Osteoblast (primary cell): ENCODE measurements at places on chromosomes 7 and 10.

- no peak overlapping the region for H3K4me3 ChIP-seq
- H3K36me3 ChIP-seq = no peaks in the 10 kb centered on the region
- no peak for DNase-seq
- H3K27ac ChIP-seq = peak overlapping the region; percentile 15
These were observed 1.3 kb upstream of the CHST3 start for GRCh38 chr10:71962901-71963300.

GRCh38 chr7:28266402-28266801 lies 85.8 kb upstream of the JAZF1 start:
- peaks cover 26% of the 10 kb centered on the region for H3K27me3 ChIP-seq
- H3K27ac ChIP-seq = no peak overlapping the region
- H3K36me3 ChIP-seq = no peaks in the 10 kb centered on the region
- H3K4me3 ChIP-seq = no peak overlapping the region
- no peaks in the 10 kb centered on the region for H3K4me1 ChIP-seq

DNA sequence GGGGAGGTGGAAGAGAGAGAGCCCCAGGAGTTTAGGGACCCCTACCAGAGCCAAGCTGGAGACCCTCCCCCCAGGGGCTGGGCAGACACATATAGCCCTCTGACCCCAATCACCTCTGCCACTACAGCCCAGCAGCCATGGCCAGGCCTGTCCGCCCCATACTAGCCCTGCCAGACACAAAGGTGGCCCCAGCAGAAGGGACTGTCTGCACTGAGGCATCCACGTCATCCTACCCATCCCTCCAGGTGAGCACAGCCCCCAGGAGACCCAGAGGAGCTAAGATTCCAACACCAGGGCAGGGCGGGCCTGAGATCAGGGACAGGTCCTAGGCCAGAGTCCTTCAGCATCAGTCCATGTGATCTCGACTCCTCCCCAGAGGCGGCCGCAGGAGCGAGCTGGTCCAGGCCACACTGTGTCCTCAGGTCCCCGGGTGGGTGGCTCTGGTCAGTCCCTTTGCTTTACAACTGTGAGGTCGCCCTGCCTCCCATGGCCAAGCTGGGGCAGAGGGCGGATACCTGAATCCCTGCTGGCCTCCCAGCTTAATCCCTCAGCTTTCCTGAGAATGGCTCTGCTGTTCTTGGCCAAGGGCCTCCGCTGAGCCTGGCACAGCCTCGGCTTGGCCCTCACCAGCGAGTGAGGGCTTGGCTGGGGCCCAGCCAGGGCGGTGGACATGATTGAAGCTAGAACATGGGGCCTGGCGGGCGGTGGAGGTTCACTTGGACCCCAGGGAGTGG lies 14.3 kb upstream of the ELN start:
- H3K4me3 ChIP-seq = no peak overlapping the region
- H3K36me3 ChIP-seq = no peaks in the 10 kb centered on the region
- H3K27me3 ChIP-seq = no peaks in the 10 kb centered on the region
- peak; percentile 68 for DNase-seq
- H3K27ac ChIP-seq = no peak overlapping the region
- H3K4me1 ChIP-seq = peaks cover 15% of the 10 kb centered on the region

- H3K4me3 ChIP-seq = no peak overlapping the region
- no peak for DNase-seq
- H3K27ac ChIP-seq = no peak overlapping the region
These were observed 127.7 kb downstream of the TEX36 start for GRCh38 chr10:125555267-125555666.

DNA sequence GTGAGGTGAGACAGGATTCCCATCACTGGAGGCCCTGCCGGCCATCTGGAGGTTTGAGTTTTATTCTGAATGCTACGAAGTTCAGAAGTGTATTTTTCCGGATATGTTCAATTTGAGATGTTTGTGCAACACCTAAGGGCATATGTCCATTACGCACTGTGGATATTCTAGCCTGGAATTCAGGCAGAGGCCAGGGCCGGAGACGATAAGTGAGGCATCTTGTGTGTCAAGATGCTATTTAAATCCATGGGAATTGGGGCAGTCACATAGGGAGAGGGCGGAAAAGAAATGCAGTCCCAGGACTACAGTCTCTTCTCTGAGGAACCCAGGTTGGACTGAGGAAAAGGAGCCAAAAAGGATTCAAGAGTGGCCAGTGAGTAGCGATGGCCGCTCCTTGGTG lies 1.9 kb upstream of the SUV39H2 start:
- DNase-seq = no peak
- no peak overlapping the region for H3K27ac ChIP-seq
- H3K36me3 ChIP-seq = no peaks in the 10 kb centered on the region
- H3K4me1 ChIP-seq = peaks cover 27% of the 10 kb centered on the region
- peak overlapping the region; percentile 93 for H3K4me3 ChIP-seq
- H3K27me3 ChIP-seq = no peaks in the 10 kb centered on the region

GRCh38 chr10:18649364-18649959 lies 1.9 kb downstream of the NSUN6 start:
- no peak overlapping the region for H3K27ac ChIP-seq
- H3K4me1 ChIP-seq = peaks cover 13% of the 10 kb centered on the region
- H3K27me3 ChIP-seq = no peaks in the 10 kb centered on the region
- no peak for DNase-seq

GRCh38 chr10:82932451-82932850 lies 1057.5 kb downstream of the NRG3 start:
- no peaks in the 10 kb centered on the region for H3K27me3 ChIP-seq
- no peaks in the 10 kb centered on the region for H3K4me1 ChIP-seq
- H3K36me3 ChIP-seq = no peaks in the 10 kb centered on the region
- no peak overlapping the region for H3K4me3 ChIP-seq

DNA sequence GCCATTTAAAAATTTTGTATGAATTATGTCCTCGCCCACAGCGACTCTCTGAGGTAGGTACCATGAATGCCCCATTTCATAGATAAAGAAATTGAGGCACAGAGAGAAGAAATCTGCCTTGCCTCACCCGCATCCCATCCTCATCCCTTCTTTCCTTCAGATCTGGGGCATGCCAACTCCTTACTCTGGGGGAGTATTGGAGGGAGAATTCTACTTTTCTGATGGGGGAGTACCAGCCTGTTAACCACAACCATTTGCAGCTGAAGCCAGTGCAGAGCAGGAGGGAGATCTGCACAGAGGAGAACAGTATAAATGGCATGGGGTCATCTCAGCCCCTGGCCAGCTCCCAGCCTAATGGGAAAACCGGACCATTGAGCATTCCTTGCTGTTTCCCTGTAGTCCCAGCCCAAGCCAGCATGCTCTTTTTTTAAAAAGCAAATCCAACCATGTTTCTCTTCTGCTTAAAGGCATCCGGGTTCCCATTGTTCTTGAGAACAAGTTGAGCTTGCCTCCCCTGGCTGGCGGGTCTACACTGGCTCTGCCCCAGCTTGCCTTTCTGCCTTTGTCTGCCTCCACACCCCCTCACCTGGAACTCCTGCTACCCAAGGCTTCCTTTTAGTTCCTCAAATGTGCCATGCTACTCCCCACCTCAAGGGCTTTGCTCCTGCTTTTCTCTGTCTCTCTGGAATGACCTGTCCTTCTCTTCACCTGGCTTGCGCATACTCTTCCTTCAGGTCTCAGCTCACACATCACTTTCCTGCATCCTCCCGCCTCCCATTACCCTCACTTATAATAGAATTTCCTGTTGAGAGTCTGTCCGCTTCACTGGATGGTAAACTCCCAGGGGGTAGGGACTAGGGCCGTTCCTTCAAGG lies 8.8 kb upstream of the ZNF503 start:
- no peak overlapping the region for H3K27ac ChIP-seq
- H3K4me1 ChIP-seq = no peaks in the 10 kb centered on the region
- H3K27me3 ChIP-seq = peaks cover 10% of the 10 kb centered on the region

GRCh38 chr10:43594944-43595589 lies 11.2 kb upstream of the ZNF485 start:
- H3K4me3 ChIP-seq = peak overlapping the region; percentile 60
- no peaks in the 10 kb centered on the region for H3K4me1 ChIP-seq
- no peak for DNase-seq
- H3K36me3 ChIP-seq = no peaks in the 10 kb centered on the region
- peaks cover 9% of the 10 kb centered on the region for H3K27me3 ChIP-seq
- H3K27ac ChIP-seq = no peak overlapping the region

GRCh38 chr10:26555719-26556368 lies 117.7 kb downstream of the APBB1IP start:
- H3K27me3 ChIP-seq = no peaks in the 10 kb centered on the region
- no peaks in the 10 kb centered on the region for H3K36me3 ChIP-seq
- H3K4me1 ChIP-seq = peaks cover 27% of the 10 kb centered on the region
- peak overlapping the region; percentile 15 for H3K27ac ChIP-seq
- peak overlapping the region; percentile 17 for H3K4me3 ChIP-seq

DNA sequence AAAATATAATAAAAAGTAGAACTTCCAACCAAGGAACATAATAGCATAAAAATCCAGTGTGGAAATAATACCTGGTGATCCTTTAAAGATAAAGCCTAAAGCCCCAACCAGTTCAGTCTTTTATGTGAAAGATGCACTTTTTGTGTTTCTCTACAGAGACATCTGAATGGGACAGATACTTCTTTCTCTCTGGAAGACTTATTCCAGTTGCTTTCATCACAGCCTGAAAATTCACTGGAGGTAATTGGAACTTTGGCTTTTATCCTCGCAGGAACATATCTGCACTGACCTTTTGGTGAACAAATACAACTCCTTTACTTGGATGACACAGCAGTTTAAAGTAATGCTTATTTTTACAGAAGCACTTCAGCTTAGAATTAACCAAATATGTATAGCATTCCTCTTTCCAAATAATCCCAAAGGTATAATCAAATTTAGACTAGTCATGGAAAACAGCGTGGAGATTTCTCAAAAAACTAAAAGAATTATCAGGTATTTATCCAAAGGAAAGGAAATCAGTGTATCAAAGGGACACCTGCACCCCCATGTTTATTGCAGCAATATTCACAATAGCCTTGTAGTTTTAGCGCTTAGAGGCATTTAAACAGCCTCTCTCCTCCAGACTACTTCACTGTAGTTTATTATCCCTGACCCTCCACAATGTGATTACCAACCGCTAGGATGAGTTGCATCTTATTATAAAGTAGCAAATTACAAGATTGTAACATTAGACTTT lies 16.8 kb downstream of the HNRNPA2B1 start:
- no peaks in the 10 kb centered on the region for H3K4me1 ChIP-seq
- peaks cover 22% of the 10 kb centered on the region for H3K36me3 ChIP-seq

GRCh38 chr10:18044976-18045720 lies 93.4 kb downstream of the SLC39A12 start:
- peak; percentile 44 for DNase-seq
- H3K36me3 ChIP-seq = no peaks in the 10 kb centered on the region
- peak overlapping the region; percentile 59 for H3K27ac ChIP-seq
- peaks cover 24% of the 10 kb centered on the region for H3K4me1 ChIP-seq

- H3K27me3 ChIP-seq = peaks cover 26% of the 10 kb centered on the region
- H3K4me3 ChIP-seq = no peak overlapping the region
- no peaks in the 10 kb centered on the region for H3K36me3 ChIP-seq
- no peak overlapping the region for H3K27ac ChIP-seq
- H3K4me1 ChIP-seq = peaks cover 3% of the 10 kb centered on the region
These were observed 39.2 kb upstream of the PSMG3 start for GRCh38 chr7:1609023-1609422.

DNA sequence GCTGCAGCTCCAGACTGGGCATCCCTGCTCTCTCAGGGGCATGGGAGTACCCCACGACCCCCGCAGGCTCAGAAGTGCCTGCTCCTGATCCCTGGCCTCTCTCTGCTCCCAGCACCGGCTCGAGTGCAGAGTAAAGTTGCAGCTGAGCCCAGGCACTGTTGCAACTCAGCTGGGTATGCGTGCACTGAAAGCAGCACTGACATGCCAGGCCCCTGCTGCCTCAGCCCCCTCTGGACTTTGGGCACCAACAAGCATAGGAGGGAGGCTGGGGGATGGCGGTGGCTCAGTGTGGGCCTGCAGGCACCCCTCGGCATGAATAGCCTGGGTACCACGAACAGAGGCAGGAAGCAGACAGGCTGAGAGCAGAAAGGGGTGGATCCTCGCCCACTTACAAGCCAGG lies 295.3 kb downstream of the GRM8 start:
- H3K27ac ChIP-seq = no peak overlapping the region
- no peaks in the 10 kb centered on the region for H3K36me3 ChIP-seq
- H3K4me1 ChIP-seq = no peaks in the 10 kb centered on the region
- H3K4me3 ChIP-seq = no peak overlapping the region

DNA sequence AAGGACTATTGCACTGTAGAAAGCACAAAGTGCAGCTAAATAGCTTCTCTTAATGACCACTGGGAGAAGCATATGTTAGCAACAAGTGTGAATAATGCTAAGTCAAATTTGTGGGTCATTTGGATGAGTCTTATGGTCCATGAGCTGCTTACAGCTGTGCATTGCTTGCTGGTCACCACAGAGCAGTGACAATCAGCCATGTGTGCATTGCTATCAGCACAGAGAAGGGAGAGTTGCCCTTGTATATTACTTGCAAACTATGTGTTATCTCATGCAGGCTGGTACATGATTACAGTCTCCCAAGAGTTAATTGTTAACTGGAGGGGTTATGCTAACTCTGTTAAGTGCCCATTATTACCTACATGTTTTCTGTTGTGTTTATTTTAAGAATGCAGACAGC lies 25.7 kb downstream of the MRPS33 start:
- no peak overlapping the region for H3K4me3 ChIP-seq
- H3K27me3 ChIP-seq = no peaks in the 10 kb centered on the region
- H3K4me1 ChIP-seq = no peaks in the 10 kb centered on the region
- DNase-seq = no peak
- H3K27ac ChIP-seq = no peak overlapping the region
- no peaks in the 10 kb centered on the region for H3K36me3 ChIP-seq

GRCh38 chr7:32586291-32587221 lies 91.3 kb downstream of the AVL9 start:
- no peaks in the 10 kb centered on the region for H3K27me3 ChIP-seq
- DNase-seq = peak; percentile 85
- peaks cover 32% of the 10 kb centered on the region for H3K4me1 ChIP-seq
- H3K27ac ChIP-seq = peak overlapping the region; percentile 81
- no peak overlapping the region for H3K4me3 ChIP-seq

DNA sequence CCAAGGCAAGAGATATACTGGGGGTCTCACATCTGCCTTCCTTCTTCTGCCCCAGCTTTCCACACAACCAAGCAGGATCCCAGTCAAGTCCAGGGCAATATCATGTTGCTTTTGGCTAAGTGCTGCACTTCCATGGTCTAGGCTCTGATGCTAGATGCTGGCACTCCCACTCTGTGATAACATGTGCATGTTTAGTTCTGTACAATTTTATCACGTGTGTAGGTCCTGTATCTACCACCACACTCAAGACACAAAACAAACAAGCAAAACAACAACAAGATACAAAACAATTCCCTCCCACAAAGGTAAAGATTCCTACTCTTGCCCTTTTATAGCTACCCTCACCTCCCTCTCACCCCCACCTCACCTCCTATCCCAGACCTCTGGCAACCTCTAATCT lies 105.6 kb upstream of the HABP2 start:
- no peak overlapping the region for H3K4me3 ChIP-seq
- no peak overlapping the region for H3K27ac ChIP-seq
- no peaks in the 10 kb centered on the region for H3K4me1 ChIP-seq
- H3K36me3 ChIP-seq = no peaks in the 10 kb centered on the region
